ENCODE measurements at places on chromosomes 1 and 21.

DNA sequence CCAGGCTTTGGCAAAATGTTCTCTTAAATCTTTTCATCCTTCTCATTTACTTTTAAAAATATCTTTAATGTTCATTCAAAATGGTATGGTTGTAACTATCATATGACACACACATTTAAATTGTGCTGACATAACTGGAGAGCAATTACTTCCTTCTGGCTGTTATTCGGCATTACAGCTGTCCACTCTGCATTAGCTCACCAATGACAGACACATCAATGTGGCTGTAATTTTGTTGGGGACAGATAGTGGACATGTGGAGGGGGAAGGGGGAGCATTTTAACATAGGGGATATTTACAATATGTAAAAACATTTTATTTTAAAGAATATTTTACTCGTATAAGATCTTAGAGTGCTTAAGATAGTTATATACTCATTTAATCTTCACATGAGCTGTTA, 319.8 kb downstream of the HMCN1 start:
- DNase-seq: no peak

DNA sequence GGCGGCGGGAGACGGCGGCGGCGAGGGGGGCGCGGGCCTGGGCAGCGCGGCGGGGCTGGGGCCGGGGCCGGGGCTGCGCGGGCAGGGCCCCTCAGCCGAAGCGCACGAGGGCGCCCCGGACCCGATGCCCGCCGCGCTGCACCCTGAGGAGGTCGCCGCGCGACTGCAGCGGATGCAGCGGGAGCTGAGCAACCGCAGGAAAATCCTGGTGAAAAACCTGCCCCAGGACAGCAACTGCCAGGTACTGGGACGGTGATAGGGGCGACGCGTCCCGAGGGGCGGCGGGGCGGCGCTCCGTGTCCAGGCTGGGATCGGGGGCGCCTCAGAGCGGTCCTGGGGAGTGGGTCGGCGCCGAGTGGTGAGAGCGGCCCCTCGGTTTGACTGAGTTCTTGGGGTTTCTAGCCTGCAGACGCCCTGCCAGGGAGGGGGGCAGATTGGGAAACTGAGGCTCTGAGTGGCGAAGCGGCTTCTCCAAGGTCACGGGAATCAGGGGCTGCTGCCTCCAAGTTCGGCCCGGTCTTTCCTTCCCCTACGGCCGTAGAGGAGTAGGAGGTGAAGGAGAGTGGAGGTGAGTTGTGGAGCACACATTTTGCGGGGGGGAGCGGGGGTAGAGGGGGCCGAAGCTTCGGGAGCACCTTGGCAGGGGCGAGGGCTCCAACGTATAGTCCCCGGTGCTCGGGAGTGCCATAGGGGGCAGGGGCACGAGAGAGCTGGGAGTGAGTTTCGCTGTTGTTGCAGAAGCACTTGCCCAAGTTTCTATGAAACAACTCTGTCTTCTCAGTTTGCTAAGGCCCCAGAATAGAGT, 508 bp downstream of the RAVER2 start:
- peak; percentile 40 for DNase-seq

DNA sequence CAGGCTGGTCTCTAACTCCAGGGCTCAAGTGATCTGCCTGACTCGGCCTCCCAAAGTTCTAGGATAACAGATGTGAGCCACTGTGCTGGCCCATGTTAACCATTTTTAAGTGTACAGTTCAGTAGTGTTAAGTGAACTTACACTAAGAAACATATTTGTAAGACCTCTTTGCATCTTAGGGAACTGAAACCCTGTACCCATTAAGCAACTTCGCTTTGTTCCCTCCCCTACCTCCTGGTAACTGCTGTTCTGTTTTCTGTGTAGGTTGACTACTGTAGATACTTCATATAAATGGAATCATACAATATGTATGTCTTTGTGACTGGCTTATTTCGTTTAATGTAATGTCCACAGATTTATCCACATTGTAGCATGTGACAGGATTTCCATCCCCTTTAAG, 11.0 kb downstream of the NUDC start:
- no peak for DNase-seq

- no peak for DNase-seq
Measured at GRCh38 chr1:2112280-2112701, 62.1 kb downstream of the PRKCZ start.

DNA sequence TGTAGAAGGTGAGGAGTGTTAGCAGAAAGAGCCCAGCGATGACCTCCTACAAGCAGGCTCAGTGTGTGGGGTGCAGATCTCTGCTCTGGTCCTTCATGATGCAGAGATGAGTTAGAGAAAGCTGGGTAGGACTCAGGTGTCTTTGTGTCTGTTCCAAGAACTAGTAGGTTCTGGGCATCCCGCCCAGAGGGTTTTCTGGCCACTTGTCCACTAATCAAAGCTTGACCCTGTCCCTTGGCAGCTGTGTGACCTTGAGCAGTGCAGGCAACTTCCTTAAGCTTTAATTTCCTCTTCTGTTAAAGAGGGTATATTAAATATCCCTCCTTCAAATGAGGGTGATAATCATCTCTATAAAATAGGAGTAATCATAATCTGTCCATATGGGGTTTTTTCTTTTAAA, 54.7 kb upstream of the WNT4 start:
- no peak for DNase-seq

DNA sequence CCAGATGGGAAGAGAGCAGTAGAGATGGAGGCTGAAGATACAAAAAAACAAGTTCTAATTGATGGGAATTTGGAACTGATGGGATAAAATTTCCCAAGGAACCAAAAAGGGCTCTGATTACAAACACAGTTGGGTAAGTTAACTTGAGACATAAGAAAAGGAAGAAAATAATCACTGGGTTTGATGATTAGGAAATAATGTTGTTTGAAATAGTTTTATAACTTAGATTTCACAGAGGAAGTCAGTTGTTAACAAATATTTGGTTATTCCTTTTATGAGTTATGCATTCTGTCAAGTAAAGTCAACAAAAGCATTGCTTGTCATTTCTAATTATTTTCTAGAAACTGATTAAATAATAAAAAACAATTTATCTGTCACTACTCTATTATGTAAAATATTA, 20.4 kb upstream of the SUCO start:
- no peak for DNase-seq

GRCh38 chr1:53362851-53363642, 35.2 kb upstream of the LRP8 start:
- no peak for DNase-seq

DNA sequence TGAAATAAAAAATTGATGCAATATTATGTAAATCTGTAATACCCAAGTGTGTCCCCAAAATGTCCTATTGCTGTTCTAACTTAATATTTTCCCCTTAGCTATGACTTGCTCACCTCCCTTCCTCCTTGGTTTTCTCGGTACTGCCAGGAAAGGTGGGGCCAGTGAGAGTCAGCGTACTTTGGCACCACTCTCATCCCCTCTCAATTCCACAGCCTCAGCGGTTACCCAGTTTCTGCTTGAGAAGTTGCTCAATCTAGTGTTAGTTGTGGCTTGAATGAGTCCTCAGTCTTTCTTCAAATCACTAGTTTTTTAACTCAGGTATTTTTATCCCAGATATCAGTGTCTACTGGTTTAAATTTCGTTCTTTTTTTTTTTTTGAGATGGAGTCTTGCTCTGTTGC, 32.3 kb downstream of the BCAS2 start:
- DNase-seq: no peak

- DNase-seq: no peak
Measured at GRCh38 chr1:6260961-6261614, at the start of gene GPR153. Gene GPR153, minus strand, starts transcription at chr1:6261098. Its CDS starts 6,193 bp downstream, at chr1:6254905.

DNA sequence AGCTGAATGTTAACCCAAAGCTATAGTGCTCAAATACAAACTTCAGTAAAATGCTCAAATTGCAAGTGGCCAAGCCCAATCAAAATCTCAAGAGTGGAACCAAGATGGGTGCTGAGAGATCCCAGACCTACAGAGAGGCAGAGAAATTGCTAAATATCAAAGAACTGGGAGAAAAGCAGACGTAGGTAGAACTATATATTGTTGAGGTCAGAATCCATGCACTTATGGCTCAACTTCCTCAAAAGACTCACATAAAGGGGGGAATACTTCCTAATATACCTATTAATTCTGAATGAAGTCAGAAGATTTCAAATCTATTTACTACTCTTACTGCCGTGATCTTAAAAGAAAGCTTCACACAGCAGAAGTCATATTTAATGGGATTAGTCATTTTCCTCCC, 65.2 kb downstream of the PUM1 start:
- no peak for DNase-seq

GRCh38 chr1:42845866-42846256, 552 bp upstream of the ZNF691 start:
- DNase-seq: no peak

GRCh38 chr1:14263671-14264070, 334.8 kb upstream of the KAZN start:
- DNase-seq: no peak

DNA sequence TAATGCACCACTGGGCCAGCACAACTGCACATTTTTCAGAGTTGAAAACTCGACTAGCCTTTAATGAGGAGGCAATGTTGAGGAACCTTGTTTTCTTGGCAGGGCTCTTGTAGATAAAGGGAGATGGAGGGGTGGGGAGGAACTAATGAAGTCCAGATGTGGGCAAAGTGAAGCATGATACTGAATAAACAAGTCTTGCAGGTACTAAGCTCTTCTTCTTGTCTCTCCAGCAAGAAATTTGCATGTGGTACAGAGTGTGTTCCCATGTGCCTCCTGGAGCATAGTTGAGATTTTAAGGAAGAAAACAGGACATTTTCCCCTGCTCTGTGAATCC, 47.0 kb downstream of the PLPP3 start:
- DNase-seq: no peak

GRCh38 chr1:116168277-116169032, 57.3 kb downstream of the MAB21L3 start:
- DNase-seq: peak; percentile 38

- no peak for DNase-seq
Measured at GRCh38 chr1:220500372-220500771, 27.6 kb upstream of the MARK1 start.

DNA sequence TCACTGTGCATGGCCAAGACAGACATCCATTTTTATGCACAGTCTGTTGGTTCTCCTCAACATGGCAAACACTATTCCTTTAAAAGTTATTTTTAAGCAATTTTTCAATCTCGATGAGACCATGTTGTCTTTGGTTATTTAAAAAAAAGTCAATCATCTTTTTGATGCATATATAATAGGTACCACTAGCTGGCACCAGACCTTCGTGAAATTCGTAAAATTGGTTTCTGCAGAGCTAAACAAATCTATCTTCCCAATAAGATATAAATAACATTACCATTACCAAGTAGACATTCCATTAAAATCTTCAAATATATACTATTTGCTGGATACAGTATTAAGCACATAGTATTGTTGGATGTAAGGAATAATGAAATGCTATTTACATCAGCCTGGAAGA, 220.0 kb upstream of the GREM2 start:
- no peak for DNase-seq

DNA sequence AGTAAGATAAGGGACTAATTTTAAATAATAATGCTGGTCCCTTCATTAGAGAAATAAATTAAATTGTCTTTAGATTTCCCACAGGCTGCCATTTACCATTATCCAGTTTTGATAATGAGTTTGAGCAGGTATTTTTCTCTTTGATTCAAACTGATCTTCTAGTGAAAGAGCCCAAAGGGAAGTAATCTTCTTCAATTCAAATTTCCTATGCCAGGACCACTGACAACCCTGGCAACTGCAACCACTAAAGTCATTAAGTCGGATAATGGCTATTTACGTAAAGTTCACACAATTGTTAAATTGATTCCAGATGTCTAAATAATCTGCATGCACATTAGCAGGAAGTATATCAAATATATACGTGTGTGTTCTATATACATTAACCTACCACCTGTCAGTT, 399.3 kb downstream of the PTPRC start:
- no peak for DNase-seq

DNA sequence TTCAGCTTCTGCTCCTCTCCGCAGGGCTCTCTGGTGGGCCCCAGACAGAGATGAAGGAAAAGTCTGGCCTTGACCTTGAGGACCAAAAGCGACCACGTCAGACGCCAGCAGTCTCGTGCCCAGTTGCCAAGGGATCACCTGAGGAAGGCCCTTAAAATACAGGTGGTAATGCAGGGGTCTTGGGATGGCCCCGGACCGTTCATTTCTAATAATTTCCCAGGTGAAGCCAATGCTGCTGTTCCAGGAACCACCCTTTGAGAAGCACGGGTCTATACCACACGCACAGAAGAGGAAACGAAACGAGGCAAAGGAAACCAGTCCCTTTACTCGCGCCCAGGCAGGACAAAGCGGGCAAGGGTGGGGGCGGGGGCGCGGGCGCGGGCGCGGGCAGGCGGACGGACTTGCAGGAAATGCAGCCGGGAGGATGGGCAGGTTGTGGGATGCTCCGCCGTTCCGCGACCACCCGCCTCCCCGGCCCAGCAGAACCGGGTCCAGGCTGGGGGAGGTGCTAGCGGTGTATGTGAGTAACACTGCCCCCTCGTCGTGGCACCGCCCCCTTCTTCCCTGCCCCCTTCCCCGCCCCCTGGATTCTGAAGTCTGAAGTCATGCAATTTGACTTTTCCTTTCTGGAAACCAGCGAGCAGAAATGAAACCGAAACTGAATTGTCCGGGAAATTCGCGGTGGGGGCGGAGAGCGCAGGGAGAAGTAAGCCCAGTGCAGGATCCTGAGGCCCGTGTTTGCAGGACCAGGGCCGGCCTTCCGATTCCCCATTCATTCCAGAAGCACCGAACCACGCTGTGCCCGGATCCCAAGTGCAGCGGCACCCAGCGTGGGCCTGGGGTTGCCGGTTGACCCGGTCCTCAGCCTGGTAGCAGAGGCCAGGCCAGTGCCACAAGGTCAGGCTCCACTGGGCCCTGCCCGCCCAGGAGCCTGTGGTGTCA, 5.8 kb upstream of the MX1 start:
- DNase-seq: peak; percentile 38

DNA sequence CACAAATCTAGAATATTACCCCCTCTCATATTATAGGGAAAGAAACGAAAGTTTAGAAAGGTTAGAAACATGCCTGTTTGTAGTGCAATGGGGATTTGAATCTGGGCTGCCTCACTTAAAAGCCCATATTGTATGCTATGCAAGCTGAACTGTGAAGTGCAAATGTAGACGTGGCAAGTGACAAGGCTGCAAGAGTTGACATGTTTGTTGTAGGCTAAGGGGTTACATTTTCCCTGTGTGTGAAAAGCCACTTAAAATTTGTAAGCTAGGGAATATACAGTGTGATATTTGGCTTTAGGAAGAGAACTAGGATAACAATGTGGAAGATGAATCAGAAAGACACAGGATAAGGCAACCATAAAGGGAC, 29.0 kb downstream of the WDR26 start:
- no peak for DNase-seq

GRCh38 chr1:86757272-86757984, 53.1 kb downstream of the SH3GLB1 start:
- DNase-seq: peak; percentile 9

GRCh38 chr1:227941509-227942020, 6.2 kb downstream of the WNT9A start:
- no peak for DNase-seq

Data from hippocampal formation (tissue), 2 donors.